ENCODE measurements at places on chromosomes 5 and 9.

DNA sequence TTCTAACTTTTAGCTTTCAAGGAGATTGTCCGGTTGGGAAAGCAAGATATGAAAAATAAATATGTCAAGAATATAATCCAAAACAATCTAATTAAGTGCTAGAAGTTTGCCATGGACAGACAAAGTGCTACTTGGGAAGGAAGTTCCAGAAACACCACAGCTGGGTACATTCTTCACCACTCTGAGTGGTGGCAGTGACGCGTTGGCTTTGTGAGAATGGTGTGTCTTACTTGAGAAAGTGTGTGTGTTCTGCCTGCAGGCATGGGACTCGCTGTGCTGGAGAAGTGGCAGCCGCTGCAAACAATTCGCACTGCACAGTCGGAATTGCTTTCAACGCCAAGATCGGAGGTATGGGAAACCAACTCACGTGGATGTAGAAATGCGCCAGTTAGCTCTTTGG lies 177.2 kb downstream of the PCSK5 start:
- DNase-seq = no peak

- DNase-seq = no peak
Measured at GRCh38 chr5:33832404-33833236, 59.2 kb downstream of the ADAMTS12 start.

- no peak for DNase-seq
Measured at GRCh38 chr9:134595014-134595413, 46.6 kb upstream of the COL5A1 start.

DNA sequence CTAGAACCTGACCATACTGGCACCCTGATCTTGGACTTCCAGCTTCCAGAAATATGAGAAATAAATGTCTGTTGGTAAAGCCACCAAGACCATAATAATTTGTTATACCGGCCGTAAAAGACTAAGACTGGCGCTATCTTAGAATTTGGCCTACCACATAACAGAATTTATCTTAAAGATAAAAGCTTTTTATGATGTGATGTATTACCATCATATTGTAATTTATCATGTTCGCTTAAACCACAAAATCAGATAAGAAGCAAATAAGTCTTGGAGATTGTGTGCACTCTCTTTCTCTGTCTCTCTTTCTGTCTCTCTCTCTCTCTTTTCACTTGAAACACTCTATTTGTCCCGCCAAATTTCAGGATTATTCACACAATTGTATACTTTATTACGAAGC lies 35.6 kb downstream of the FST start:
- DNase-seq = no peak

GRCh38 chr5:56814361-56814962 lies 887 bp upstream of the MAP3K1 start:
- no peak for DNase-seq

DNA sequence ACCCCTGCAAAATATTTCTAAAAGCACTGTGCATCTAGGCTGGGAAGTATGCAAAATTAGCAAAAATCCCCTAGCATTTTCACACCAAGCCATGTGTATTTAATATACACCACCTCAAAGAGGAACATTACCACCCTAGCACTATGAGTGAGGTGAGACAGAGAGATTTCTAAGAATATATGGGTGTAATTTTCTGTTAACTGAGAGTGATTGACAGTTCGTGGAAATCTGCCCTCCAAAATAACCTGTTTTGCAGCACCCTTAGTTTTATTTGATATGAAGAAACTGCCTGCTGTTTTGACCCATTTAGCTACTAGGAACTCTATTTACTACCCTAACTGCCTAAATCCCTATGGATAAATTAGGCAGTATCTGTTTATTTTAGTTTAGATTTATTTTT lies 64.2 kb upstream of the CDKN2B start:
- no peak for DNase-seq

All from stimulated activated CD4-positive, alpha-beta T cell treated with anti-CD3 and anti-CD28 coated beads, TNF-alpha, amount 100 ng/mL, for 48 hours (primary cell).